Activated CD4-positive, alpha-beta T cell treated with anti-CD3 and anti-CD28 coated beads for 1 hour (primary cell): ENCODE measurements at places on chromosomes 6 and 20.

DNA sequence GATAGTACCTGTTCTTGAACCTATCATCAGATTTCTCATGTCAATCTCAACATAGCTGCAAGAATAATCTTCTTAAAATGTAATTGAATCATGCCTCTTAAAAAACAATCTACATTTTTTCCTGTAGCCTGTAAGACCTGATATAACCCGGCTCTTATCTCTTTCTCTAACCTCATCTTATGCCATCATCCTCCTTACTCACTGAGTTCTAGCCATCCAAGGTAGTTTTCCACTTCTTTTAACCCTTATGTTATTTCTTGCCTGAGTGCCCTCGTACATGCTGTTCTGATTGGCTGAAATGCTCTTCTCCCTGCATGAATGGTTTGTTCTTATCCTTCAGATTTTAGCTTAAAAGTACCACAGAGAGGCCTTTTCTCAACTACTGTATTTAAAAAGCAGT lies 16.4 kb downstream of the SLC17A5 start:
- no peak for DNase-seq

DNA sequence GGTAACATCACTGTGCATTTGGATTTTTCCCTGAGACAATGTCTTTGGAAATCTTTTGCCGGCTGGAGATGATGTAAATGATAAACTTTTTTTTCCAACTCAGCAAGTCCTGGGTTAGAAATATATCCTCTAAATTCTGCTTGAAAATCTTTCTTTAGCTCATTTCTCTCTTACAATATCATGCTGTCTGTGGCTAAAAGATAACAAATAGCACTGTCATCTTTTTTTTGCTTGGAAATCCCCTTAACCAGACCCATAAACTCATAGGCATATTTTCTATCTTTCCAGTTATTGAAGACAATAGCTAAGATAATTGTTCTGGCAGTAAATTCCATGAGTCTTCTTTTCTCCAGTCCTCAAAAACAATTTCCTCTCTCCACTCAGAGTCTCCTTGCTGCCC lies 481.5 kb downstream of the NKAIN2 start:
- no peak for DNase-seq

GRCh38 chr6:41098366-41098765 lies 25.6 kb downstream of the NFYA start:
- no peak for DNase-seq

- no peak for DNase-seq
These were observed 169.9 kb downstream of the BCAS1 start for GRCh38 chr20:53900380-53900999.

GRCh38 chr20:64222291-64222735 lies 33.2 kb upstream of the PCMTD2 start:
- DNase-seq = no peak

DNA sequence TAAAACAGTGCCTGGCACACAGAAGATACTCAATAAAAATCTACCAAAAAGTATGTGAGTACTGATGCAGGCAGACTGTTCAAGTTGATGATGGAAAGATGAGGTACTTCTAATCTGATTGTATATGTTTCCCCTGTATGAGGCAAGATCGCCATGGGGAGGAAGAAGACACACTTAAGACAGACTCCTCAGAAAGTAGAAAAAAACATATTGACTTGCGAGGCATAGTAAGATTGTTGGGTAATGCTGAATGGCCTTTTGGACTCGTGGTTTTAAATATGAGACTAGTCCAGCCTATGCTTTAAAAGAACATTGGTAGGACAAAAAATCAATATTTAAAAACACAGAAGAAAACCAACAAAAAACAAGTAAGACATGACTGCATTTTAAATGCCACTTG lies 72.6 kb downstream of the SHPRH start:
- DNase-seq = no peak

DNA sequence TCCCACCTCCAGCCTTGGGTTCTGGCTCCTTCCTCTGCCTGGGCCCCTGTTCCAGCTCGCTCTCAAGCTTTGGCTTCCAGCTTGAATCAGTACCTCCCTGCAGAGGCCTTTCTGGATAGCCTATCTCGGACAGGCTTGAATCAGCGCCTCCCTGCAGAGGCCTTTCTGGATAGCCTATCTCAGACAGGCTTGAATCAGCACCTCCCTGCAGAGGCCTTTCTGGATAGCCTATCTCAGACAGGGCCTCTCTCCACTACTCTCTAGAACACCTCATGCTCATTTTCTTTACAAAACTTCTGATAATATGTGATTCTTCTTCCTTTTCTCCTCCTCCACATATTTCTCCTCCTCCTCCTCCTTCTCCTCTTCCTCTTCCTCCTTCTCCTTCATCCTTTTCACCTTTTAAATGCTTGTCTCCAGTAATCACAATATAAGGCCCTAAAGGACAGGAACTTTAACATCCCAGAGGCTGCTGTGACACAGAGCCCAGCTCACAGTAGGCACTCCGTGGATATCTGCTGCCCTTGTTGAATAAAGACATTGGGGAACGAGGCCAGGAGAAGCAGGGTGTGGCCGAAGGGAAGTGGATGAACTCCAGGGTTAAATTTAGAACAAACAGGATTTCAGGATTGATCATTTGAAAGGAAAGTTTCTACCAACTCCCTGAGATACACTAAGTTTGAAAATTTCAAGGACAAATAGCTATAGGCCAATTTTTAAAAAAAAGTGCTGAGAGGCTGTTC lies 9.3 kb upstream of the RPS6KA2 start:
- DNase-seq = no peak

GRCh38 chr20:59737073-59737666 lies 132.8 kb downstream of the PHACTR3 start:
- no peak for DNase-seq

DNA sequence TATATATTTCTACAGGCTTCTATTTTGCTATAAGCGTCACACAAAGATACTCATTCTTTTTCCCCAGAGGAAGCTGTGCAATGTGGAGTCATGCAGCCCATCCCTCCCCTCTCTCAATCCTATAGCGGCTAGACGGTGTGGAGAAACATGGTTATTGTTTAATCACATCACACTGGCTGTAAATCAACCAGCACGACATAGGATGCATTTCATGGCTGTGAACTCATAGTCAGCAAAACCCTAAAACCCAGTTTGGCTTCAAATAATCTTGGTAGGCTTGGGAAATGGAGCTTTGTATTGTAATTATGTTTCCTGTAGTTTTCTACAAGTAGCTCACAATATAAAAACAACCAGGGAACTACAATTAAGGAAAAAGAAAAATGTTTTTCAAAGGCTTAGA lies 16.8 kb downstream of the FOXC1 start:
- no peak for DNase-seq

DNA sequence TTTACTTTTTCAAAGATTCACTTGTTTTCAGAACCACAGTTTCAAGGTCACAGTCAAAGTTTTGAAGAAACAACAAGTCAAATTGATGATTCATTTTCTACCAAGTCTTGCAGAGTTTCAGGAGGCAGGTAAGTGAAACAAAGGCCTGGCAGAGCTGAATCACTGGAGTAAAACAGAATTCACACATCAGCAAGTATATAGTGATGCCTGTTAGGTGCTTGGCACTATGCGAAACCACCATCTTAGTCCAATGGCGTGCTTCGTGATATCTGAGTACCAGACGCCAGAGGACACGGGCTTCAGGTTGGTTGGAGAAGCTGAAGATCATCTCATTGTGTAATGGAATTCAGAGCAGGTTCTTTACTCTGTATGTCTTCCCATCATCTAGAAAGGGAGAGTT lies 75.9 kb downstream of the RTN4IP1 start:
- DNase-seq = no peak

GRCh38 chr6:35086282-35086632 lies 54.9 kb downstream of the TCP11 start:
- DNase-seq = no peak

DNA sequence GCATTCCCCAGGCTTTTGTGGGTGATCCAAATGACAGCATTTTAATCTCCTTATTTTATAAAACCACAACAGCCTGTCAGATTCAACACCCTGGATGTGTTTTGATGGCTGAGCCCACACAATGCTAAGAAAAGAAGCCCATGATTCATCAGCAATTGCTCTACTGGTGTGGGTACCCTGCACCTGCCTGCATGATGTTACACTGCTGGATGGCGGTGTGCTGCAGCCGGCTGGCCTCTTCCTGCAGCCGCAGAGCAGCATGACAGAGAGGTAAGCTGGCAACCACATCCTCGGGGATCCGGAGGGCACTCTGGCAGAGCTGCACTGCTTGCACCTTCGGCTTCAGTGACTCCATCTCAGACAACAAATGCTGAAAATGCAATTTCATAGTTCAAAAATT lies 327.5 kb downstream of the SYNE1 start:
- peak; percentile 53 for DNase-seq

- DNase-seq = no peak
These were observed 66.0 kb downstream of the CDH26 start for GRCh38 chr20:60024245-60024644.

- DNase-seq = no peak
These were observed 118.2 kb downstream of the BACH2 start for GRCh38 chr6:90178384-90178855.

DNA sequence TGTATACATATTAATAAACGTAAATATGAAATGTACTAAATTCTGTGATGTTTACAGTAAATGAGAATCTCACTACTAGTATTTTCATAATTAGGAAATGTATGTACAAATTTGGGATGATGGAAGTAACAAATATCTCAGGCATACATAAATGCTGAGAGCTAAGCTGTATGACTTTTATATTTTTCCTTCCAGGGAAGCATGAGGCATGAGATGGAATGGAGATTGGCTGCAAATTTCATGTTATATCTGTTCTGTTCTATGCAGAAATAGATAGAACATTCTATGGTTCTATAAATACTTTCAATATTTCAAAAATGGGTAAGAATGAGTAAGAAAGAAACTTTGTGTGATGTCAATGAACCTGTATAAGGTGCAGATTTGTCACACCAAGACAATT lies 335.2 kb downstream of the KHDRBS2 start:
- no peak for DNase-seq

- DNase-seq = no peak
These were observed 66.4 kb downstream of the PHF20 start for GRCh38 chr20:35838205-35838604.

DNA sequence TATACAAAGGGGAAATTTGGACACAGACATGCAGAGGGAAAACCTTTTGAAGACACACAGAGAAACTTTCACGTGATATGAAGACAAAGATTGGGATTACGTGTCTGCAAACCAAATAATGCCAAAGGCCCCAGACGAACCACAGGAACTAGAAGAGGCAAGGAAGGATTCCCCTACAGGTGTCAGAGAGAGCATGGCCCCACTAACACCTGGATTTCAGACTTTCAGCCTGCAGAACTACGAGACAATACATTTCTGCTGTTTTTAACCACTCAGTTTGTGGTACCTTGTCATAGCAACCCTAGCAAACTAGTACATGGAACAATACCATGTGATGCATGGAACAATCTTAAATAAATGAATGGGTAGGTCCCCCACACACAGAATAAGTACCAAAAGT lies 341.0 kb downstream of the HDGFL1 start:
- DNase-seq = no peak

- DNase-seq = no peak
These were observed 453.8 kb upstream of the POU3F2 start for GRCh38 chr6:98380589-98380988.

GRCh38 chr6:47733879-47734558 lies 35.6 kb downstream of the ADGRF4 start:
- no peak for DNase-seq
